ENCODE measurements at places on chromosomes 13 and 19. TPM values are rescaled to one million over a fixed set of nuclear protein-coding genes. Genes with fewer than 3 reads are reported as not detected.

RGCC gene
- total RNA-seq: 4.4 TPM

ZNF284 gene
- total RNA-seq: 3.3 TPM

GSX1 gene
- total RNA-seq: not detected

AZU1 gene
- not detected for total RNA-seq

NCCRP1 gene
- not detected for total RNA-seq

CLEC17A gene
- total RNA-seq: not detected

GPR183 gene
- not detected for total RNA-seq

TNNT1 gene
- 2.5 TPM for total RNA-seq

KLF2 gene
- total RNA-seq: 6.1 TPM

SPINT2 gene
- 0.70 TPM for total RNA-seq

All from smooth muscle cell of the coronary artery (primary cell).